ENCODE measurements at places on chromosomes 3 and 15.

DNA sequence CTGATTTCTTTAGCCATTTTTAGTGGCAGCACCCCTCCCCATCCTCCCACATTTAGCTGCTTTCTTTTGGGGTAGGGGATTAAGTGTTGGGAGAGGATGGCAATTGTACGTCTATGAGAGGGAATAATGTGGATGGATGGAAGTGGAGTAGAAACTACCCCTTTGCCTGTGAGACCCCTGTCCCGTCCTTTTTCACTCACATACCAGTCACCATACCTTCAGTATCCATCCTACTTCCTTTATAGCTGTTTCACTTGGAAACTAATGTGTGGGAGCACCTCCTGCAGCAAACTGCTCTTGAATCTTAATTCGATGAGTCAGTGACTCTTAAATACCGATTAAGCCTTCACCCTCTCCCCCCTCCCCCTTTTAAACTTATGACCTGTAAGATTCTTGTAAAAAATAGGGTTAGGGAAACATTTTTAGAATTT lies 730 bp downstream of the SPRED1 start:
- DNase-seq = peak; percentile 41

DNA sequence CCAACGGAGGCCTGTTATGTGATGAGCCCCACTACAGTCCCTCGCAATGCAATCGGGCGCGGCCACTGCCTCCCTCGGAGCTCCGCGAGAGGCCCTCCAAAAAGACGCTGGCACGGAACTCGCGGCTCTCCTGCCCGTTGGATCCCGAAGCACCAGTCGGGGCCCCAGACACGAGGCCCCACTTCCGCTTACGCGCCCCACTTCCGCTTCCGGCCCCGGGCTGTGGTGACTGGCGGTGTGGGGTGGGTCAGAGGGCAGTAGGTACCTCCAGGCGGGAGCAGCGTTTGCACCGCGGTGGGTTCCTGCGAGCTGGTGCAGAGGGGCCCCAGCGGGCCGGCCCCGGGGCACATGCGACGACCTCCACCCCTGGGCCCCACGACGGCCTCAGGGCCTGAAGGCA lies at the start of gene TOPAZ1:
Gene TOPAZ1 (plus strand): TSS at position 181 of the 400 bp plus-strand sequence. CDS start 168 bp downstream, at position 349.
- DNase-seq = no peak

DNA sequence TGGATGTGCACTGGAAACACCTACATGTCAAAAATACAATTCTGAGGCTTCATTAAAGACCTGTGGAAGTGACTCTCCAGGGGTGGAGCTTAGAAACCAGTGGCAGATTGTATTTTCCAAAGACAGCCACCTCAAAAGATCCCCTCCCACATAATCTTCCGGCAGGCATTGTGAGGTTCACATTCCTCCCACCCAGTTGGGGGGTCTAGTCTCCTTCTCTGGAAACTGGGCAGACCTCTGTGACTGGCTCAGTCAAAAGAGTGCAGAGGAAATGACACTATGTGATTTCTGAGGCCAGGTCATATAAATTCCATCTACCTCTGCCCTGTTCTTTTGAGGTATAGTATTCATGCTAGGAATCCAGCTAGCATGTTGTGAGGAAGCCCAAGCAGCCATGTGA lies 1.9 kb upstream of the CFAP92 start:
- DNase-seq = no peak

DNA sequence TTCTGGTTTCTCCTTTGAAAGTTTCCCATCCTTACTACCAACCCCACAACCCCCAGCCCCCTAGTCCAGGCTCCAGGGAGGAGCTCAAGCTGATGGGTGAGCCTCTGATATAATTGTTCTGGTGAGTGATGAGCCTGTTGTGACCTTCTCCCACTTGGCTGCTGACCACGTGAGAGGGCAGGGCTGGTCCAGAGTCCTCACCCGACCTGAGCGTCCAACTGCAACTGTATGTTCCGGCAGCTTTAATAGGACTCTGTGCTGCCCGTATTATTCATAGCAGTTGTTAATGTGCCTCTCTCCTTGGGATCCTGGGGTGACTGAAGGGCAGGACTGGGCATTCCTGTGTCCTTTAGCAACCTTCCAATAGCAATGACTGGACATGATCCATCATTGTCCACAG lies 56.2 kb downstream of the B3GNT5 start:
- no peak for DNase-seq

DNA sequence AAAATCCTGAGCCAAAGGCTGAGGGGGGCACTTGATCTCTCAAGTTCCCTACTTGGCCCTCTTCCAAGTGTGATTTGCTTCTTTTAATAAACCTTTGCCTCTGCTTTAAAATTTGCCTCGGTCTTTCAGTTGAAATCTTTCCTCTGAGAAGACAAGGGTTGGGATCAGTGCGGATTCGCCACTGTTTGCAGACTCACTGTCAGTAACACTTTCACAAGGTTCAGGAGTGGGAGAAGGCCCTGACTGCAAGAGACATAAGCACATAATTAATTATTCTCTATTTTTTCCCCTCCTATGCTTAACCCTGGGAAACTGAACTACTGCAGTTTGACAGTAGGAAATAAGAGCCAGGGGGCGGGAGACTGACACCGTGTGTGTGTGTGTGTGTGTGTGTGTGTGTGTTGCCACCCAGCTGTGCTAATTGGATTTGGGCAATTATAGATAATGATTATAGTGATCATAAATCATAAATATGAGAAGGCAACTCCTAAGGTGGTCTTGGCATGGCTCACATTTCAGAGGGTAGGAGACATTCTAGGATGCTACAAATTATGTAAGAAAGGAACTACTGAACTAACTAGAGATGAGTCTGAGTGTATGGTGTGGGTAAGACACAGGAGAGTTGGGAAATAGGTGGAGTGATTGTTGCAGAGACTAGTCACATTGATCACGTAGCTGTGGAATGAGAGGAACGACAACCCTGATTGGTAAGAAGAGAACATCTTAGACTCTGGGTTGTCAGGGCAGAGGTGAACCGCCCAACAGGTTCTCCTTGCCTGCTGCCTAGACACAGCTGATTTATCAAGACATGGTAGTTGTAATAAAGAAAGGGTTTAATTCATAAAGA lies 5.5 kb upstream of the ZNF662 start:
- no peak for DNase-seq

GRCh38 chr3:72995337-72995736 lies 1.3 kb upstream of the PPP4R2 start:
- no peak for DNase-seq

All from left lung (tissue), 14 donors.